Left ventricle myocardium inferior (tissue), 1 donor: ENCODE measurements at places on chromosomes 5 and 9. TPM values are rescaled to one million over a fixed set of nuclear protein-coding genes. Genes with fewer than 3 reads are reported as not detected.

The SLC25A2 gene
- total RNA-seq = not detected

The CYSRT1 gene
- total RNA-seq = 0.27 TPM

The SNAPC4 gene
- total RNA-seq = 5.2 TPM

The OR1K1 gene
- total RNA-seq = not detected

The PCDHGB2 gene
- 8.8 TPM for total RNA-seq

The WHRN gene
- total RNA-seq = 0.80 TPM

The EIF4E1B gene
- not detected for total RNA-seq

- peaks cover 29% of the 10 kb centered on the region for H3K4me1 ChIP-seq
- no peak for DNase-seq
- H3K36me3 ChIP-seq = no peaks in the 10 kb centered on the region
- no peak overlapping the region for H3K27ac ChIP-seq
- H3K4me3 ChIP-seq = peak overlapping the region; percentile 54
Measured at GRCh38 chr5:55175781-55176175, 2.8 kb upstream of the CDC20B start.

- H3K4me3 ChIP-seq = no peak overlapping the region
- no peaks in the 10 kb centered on the region for H3K36me3 ChIP-seq
- H3K27me3 ChIP-seq = no peaks in the 10 kb centered on the region
- H3K27ac ChIP-seq = no peak overlapping the region
- no peak for DNase-seq
Measured at GRCh38 chr5:105695941-105696340, 1974.8 kb downstream of the EFNA5 start.

GRCh38 chr5:579746-580366 is 32.3 kb upstream of the CEP72 start:
- no peak overlapping the region for H3K27ac ChIP-seq
- H3K4me1 ChIP-seq = no peaks in the 10 kb centered on the region
- H3K36me3 ChIP-seq = no peaks in the 10 kb centered on the region
- H3K27me3 ChIP-seq = peaks cover 70% of the 10 kb centered on the region
- no peak for DNase-seq

DNA sequence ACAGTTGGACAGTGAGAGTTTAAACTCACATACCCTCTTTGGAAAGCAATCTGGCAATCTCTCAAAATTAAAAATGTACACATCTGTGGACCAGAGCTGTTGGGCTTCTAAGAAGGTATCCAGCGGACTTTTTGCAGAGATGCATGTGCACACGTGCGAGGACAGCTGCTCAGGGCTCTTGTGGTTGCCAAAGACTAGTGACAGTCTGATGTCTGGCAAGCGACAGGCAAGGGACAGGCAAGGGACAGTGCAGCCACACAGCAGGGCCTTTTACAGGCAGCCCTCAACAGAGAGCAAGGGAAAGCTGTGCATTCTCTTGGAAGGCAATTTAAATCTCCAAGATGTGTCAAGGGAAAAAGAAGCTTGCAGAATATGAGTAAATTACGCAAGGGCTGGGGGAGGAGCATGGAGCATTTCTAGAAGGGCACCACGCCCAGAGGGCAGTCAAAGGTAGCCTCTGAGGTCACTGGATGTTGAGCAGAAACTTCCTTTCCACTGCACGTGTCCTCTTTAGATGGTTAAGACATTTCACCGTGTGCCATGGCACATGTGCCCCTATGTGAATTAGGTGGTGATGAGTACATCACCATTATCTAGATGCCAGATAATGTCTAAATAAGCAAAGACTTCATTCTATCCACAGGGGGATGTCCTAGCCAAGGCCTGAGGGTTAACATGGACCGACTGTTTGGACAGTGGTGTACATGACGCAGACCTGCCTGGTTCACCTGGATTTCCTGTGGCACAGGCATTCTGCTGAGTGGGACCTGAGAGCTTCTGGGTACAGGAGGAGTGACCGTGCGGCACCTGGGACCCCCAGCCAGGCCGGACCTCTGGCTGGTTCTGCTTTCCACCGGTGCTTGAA is 9.1 kb downstream of the GFPT2 start:
- H3K27me3 ChIP-seq = peaks cover 16% of the 10 kb centered on the region
- H3K4me3 ChIP-seq = no peak overlapping the region
- no peak overlapping the region for H3K27ac ChIP-seq
- no peaks in the 10 kb centered on the region for H3K36me3 ChIP-seq

DNA sequence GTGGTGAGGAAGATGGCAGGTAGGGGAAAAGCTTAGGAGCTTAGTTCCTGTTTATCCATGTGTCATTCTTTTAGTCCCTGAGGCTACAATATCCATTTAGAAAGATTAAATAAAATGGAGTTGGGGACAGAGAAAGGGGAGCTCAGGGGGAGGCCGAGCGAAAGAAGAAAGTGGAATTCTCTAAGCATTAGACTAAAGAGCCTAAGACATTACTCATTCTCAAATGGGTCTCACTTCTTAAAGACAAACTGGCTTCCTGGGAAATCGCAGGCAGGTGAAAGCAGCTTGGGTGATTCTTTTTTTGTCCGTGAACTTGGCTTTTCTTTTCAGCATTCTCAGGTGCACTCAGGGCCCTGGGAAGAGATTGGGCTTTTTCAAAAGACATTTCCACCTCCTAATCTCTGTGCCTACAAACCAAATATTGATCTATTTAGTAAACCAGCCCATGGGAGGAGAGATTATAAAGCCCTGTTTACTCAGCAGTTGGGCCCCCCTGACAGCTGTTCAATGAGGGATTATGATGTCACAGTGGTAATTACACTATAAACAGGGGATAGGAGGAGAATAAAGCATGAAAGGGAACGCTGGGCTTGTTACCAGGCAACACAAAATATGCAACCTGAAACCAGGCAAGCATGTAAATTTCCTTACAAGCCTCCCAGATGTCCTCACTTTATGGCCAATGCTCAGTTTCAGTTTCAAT is 584.0 kb downstream of the ACTL7B start:
- peak overlapping the region; percentile 46 for H3K27ac ChIP-seq
- H3K4me3 ChIP-seq = peak overlapping the region; percentile 30
- H3K27me3 ChIP-seq = no peaks in the 10 kb centered on the region
- peaks cover 12% of the 10 kb centered on the region for H3K4me1 ChIP-seq

- no peak for DNase-seq
- peak overlapping the region; percentile 90 for H3K27ac ChIP-seq
- H3K4me1 ChIP-seq = peaks cover 73% of the 10 kb centered on the region
- no peaks in the 10 kb centered on the region for H3K36me3 ChIP-seq
Measured at GRCh38 chr9:127129718-127130085, 7.3 kb upstream of the ANGPTL2 start.

- H3K27me3 ChIP-seq = peaks cover 11% of the 10 kb centered on the region
- H3K4me1 ChIP-seq = peaks cover 22% of the 10 kb centered on the region
- H3K36me3 ChIP-seq = no peaks in the 10 kb centered on the region
- H3K4me3 ChIP-seq = no peak overlapping the region
- DNase-seq = no peak
- no peak overlapping the region for H3K27ac ChIP-seq
Measured at GRCh38 chr5:74543162-74543995, 97.1 kb downstream of the ENC1 start.

- H3K27me3 ChIP-seq = peaks cover 20% of the 10 kb centered on the region
- DNase-seq = peak; percentile 22
Measured at GRCh38 chr5:53478411-53479044, 1.9 kb upstream of the FST start.

DNA sequence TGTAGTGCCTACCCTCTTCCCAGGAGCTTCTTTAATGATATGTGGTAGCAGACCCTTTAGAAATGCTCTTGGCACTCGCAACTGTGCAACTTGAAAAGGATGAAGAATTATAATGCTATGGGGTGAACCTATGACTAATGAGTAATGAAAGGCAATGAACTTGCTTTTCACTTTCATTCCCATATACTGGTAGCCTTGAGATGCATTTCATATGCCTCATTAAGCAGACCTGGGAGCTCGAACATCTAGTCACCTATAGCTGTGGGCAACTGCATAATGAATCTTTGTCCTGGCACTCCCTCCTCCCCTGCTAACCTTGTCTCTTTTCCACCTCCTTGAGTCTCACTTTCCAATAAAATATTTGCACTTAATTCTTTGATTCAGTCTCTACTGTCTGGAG is 605.9 kb upstream of the DAB2 start:
- no peak overlapping the region for H3K4me3 ChIP-seq
- no peak overlapping the region for H3K27ac ChIP-seq
- no peaks in the 10 kb centered on the region for H3K4me1 ChIP-seq
- no peak for DNase-seq
- H3K36me3 ChIP-seq = no peaks in the 10 kb centered on the region
- no peaks in the 10 kb centered on the region for H3K27me3 ChIP-seq

- H3K27me3 ChIP-seq = peaks cover 21% of the 10 kb centered on the region
- DNase-seq = no peak
- H3K27ac ChIP-seq = no peak overlapping the region
- H3K36me3 ChIP-seq = no peaks in the 10 kb centered on the region
Measured at GRCh38 chr5:178784391-178784790, 53.9 kb upstream of the ZNF354A start.

DNA sequence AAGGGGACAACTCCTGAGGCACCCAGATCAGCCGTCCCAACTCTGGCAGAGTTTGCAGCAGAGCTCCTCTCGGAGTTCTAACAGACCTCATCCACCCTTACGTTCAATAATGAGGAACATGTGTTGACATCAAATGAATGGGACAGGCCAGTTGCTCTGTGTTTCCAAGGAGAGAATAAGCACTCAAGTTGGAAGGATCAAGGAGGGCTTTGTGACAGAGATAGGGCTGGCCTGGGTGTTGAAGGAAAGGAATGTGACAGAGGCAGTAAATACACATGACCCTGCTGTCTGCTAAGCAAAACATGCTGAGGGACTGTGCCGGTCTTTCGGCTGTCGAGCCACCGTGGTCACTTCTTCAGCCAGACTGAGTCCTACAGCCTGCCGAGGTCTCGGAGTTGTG is 48.2 kb downstream of the GPR107 start:
- H3K36me3 ChIP-seq = peaks cover 65% of the 10 kb centered on the region
- no peak for DNase-seq
- H3K27ac ChIP-seq = peak overlapping the region; percentile 39
- H3K27me3 ChIP-seq = no peaks in the 10 kb centered on the region
- peaks cover 32% of the 10 kb centered on the region for H3K4me1 ChIP-seq

GRCh38 chr9:76664120-76664519 is 100.1 kb upstream of the PCA3 start:
- H3K4me3 ChIP-seq = no peak overlapping the region
- H3K36me3 ChIP-seq = no peaks in the 10 kb centered on the region
- no peak overlapping the region for H3K27ac ChIP-seq

- H3K36me3 ChIP-seq = no peaks in the 10 kb centered on the region
- no peak overlapping the region for H3K4me3 ChIP-seq
- peaks cover 4% of the 10 kb centered on the region for H3K27me3 ChIP-seq
- H3K4me1 ChIP-seq = peaks cover 5% of the 10 kb centered on the region
- no peak overlapping the region for H3K27ac ChIP-seq
Measured at GRCh38 chr5:1174122-1174936, 27.1 kb upstream of the SLC6A19 start.

DNA sequence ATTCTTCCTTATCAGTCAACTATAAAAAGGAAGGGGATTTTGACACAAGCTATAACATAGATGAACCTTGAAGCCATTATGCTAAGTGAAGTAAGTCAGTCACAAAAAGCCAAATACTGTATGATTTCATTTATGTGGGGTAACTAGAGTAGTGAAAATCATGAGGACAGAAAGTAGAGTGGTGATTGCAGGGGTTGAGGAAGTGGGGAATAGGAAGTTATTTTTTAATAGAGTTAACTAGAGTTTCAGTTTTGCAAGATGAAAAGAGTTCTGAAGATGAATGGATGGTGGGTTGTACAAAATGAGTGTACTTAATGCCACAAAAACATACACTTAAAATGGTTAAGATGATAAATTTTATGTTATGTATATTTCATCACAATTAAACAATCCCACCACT is 65.4 kb upstream of the FAM174A start:
- DNase-seq = no peak
- H3K27me3 ChIP-seq = no peaks in the 10 kb centered on the region
- H3K27ac ChIP-seq = no peak overlapping the region
- no peaks in the 10 kb centered on the region for H3K36me3 ChIP-seq

GRCh38 chr9:11135851-11136250 is 523.0 kb upstream of the PTPRD start:
- H3K27ac ChIP-seq = no peak overlapping the region
- no peaks in the 10 kb centered on the region for H3K27me3 ChIP-seq
- H3K4me1 ChIP-seq = no peaks in the 10 kb centered on the region
- H3K36me3 ChIP-seq = no peaks in the 10 kb centered on the region
- no peak for DNase-seq

DNA sequence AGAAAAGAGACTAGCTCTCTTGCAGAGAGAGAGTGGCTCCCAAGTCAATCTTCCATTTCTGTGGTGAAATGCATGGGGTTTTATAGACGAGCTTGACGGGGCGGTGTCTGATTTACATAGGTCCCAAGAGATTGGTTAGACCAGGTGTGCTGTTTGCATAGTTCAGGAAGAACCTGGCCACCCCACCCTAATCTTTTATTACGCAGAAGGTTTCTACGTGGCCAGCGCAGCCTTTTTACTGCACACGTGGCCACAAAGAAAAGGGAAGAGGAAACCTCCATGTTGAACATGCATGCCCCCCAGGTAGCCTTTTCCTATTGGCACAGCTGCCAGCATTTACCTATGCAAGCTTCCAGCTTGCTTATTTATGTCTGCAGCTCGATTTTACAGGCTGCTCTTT is 92.1 kb downstream of the CAVIN4 start:
- no peak for DNase-seq
- H3K4me1 ChIP-seq = no peaks in the 10 kb centered on the region
- no peak overlapping the region for H3K4me3 ChIP-seq
- H3K27me3 ChIP-seq = peaks cover 27% of the 10 kb centered on the region

- peak; percentile 15 for DNase-seq
- H3K4me3 ChIP-seq = peak overlapping the region; percentile 91
- H3K4me1 ChIP-seq = peaks cover 90% of the 10 kb centered on the region
- H3K27ac ChIP-seq = peak overlapping the region; percentile 93
- no peaks in the 10 kb centered on the region for H3K27me3 ChIP-seq
Measured at GRCh38 chr9:134328341-134328840, 2.1 kb downstream of the RXRA start.

- peaks cover 61% of the 10 kb centered on the region for H3K4me1 ChIP-seq
- no peaks in the 10 kb centered on the region for H3K27me3 ChIP-seq
Measured at GRCh38 chr5:115461506-115462290, 82.9 kb downstream of the FEM1C start.

DNA sequence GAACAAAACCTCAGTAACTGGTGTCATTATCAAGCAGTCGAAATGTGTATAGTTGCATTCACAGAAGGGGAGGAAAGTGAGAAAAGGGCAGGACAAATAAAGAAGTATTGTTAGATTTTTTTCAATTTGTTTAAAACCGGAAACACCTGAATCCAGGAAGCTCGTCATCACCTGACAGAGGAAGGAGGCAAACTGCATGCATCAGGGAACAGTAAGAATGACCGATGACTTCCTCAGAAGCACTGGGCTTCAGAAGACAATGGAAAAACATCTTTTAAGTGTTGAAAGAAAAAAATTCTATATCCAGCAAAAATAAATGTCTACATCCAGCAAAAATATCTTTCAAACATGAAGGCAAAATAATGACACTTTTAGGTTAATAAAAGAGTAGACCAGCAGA is 29.5 kb downstream of the PLEKHG4B start:
- peaks cover 35% of the 10 kb centered on the region for H3K27me3 ChIP-seq
- DNase-seq = no peak
- no peaks in the 10 kb centered on the region for H3K36me3 ChIP-seq
- H3K4me3 ChIP-seq = no peak overlapping the region
- H3K4me1 ChIP-seq = no peaks in the 10 kb centered on the region
- no peak overlapping the region for H3K27ac ChIP-seq

GRCh38 chr5:122426301-122426700 is 114.3 kb downstream of the SNCAIP start:
- no peak overlapping the region for H3K27ac ChIP-seq
- H3K27me3 ChIP-seq = no peaks in the 10 kb centered on the region
- no peak overlapping the region for H3K4me3 ChIP-seq
